Activated naive CD8-positive, alpha-beta T cell treated with anti-CD3 and anti-CD28 coated beads, Interleukin-2, amount 10 ng/mL, durations not matched to agents 7 days and 5 days (primary cell): ENCODE measurements at places on chromosomes 3 and 15.

- peaks cover 44% of the 10 kb centered on the region for H3K36me3 ChIP-seq
- no peak for DNase-seq
- H3K27ac ChIP-seq: no peak overlapping the region
- H3K4me1 ChIP-seq: no peaks in the 10 kb centered on the region
These were observed 28.7 kb downstream of the TRIM69 start for GRCh38 chr15:44765036-44765435.

- H3K36me3 ChIP-seq: no peaks in the 10 kb centered on the region
- peaks cover 19% of the 10 kb centered on the region for H3K4me1 ChIP-seq
- no peak overlapping the region for H3K27ac ChIP-seq
These were observed 4.8 kb downstream of the CX3CR1 start for GRCh38 chr3:39275052-39275451.

GRCh38 chr15:40702077-40702476, 7.1 kb downstream of the RAD51 start:
- peaks cover 27% of the 10 kb centered on the region for H3K4me1 ChIP-seq
- no peak overlapping the region for H3K4me3 ChIP-seq
- H3K36me3 ChIP-seq: peaks cover 29% of the 10 kb centered on the region
- H3K27me3 ChIP-seq: no peaks in the 10 kb centered on the region
- no peak for DNase-seq

GRCh38 chr3:196736670-196737374, 2.8 kb upstream of the PAK2 start:
- peaks cover 26% of the 10 kb centered on the region for H3K36me3 ChIP-seq
- no peak overlapping the region for H3K27ac ChIP-seq
- H3K4me3 ChIP-seq: no peak overlapping the region
- H3K4me1 ChIP-seq: peaks cover 15% of the 10 kb centered on the region

DNA sequence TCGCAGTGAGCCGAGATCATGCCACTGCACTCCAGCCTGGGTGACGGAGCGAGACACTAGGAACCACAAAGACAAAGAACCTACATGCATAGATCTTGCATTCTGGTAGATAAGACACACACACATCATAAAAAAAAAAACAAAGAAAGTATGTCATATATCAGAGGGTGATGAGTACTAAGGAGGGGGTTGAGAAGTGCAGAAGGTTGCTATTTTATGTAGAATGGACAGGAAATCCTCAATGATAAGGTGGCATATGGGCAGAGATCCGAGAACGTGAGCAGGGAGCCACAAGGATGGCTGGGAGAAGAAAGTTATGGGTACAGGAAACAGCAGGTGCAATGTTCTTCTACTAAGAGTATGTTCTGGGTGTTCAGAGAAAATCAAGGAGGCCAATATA, 118.8 kb downstream of the MEX3B start:
- DNase-seq: no peak
- no peak overlapping the region for H3K4me3 ChIP-seq
- H3K4me1 ChIP-seq: no peaks in the 10 kb centered on the region
- no peak overlapping the region for H3K27ac ChIP-seq
- no peaks in the 10 kb centered on the region for H3K36me3 ChIP-seq

DNA sequence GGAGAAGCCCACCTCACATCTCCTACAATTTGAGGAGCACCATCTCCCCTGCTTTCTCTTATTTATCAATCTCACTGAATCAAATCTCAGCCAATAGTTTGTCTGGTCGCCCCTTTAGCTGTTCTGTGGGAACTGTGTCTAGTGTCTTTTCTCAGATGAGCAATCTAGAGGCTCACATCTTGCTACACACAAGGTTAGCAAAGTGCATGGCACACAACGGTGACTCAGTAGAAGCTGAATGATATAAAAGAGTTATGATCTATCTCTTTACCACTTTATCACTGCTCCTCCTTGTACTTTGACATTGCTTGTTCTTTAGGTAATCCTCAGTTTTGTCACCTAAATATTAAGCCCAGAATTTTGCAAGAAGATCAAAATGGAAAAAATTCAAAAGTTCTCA, 16.8 kb upstream of the COLQ start:
- peaks cover 23% of the 10 kb centered on the region for H3K36me3 ChIP-seq
- H3K4me1 ChIP-seq: peaks cover 60% of the 10 kb centered on the region
- H3K27me3 ChIP-seq: no peaks in the 10 kb centered on the region

DNA sequence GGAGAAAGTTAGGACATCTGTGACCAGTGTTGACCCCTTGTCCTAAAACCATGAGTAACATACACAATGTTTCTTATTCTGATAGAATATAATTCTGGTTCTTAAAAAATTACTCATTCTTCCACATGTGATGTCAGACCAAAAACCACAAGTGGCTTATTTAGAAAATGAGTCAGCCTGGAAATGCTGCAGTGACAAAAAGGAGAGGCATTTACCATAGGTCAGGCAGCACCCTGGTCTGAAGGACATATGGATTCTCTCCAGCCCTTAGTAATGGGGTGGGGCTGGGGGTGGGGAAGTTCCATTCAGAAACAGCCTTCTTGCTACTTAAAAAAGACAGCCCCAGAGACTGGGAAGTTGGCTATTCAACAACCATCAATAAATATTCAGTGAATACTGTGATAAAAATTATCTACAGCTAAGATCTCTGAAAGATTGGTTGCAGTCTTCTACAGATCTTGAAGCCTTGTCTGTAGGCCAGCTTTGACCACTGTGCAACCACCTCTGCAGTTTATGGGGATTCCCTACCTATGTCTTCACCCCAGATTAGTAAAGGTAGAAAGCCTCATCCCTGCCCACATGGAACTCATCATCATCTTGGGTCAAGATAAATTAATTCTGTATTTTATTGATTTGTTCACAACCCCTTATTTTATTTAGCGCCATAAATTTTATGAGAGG, 34.9 kb upstream of the TIMP4 start:
- peaks cover 5% of the 10 kb centered on the region for H3K27me3 ChIP-seq
- H3K4me1 ChIP-seq: peaks cover 12% of the 10 kb centered on the region
- H3K4me3 ChIP-seq: no peak overlapping the region
- no peak overlapping the region for H3K27ac ChIP-seq
- no peaks in the 10 kb centered on the region for H3K36me3 ChIP-seq

GRCh38 chr15:49898575-49899283, 220.3 kb downstream of the ATP8B4 start:
- no peaks in the 10 kb centered on the region for H3K4me1 ChIP-seq
- H3K36me3 ChIP-seq: peaks cover 36% of the 10 kb centered on the region
- no peak overlapping the region for H3K4me3 ChIP-seq

GRCh38 chr3:143578810-143579435, 269.3 kb downstream of the SLC9A9 start:
- H3K27me3 ChIP-seq: no peaks in the 10 kb centered on the region
- H3K4me1 ChIP-seq: peaks cover 1% of the 10 kb centered on the region
- no peak for DNase-seq
- no peak overlapping the region for H3K27ac ChIP-seq
- no peak overlapping the region for H3K4me3 ChIP-seq

DNA sequence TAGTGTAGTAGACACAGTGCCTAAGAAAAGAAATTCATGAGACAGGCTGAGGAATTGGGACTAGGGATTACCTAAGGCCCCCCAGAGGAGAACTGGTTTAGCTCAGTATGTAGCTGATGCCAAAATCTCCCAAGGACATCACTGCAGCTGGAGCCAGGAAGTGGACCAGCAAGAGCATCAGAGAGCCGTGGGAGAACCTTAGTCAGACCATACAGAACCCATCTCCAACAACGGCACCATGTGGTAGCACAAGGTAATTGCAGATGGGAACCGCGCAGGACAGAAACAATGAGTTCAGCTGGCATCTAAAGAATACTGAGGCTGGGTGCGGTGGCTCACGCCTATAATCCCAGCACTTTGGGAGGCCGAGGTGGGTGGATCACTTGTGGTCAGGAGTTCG, 81.7 kb downstream of the WNT5A start:
- H3K36me3 ChIP-seq: no peaks in the 10 kb centered on the region
- H3K4me1 ChIP-seq: no peaks in the 10 kb centered on the region
- H3K27me3 ChIP-seq: no peaks in the 10 kb centered on the region
- H3K27ac ChIP-seq: no peak overlapping the region
- H3K4me3 ChIP-seq: no peak overlapping the region

- H3K27me3 ChIP-seq: peaks cover 28% of the 10 kb centered on the region
- no peak for DNase-seq
- no peaks in the 10 kb centered on the region for H3K36me3 ChIP-seq
- H3K4me1 ChIP-seq: no peaks in the 10 kb centered on the region
- no peak overlapping the region for H3K27ac ChIP-seq
These were observed 40.9 kb upstream of the GOLGA8J start for GRCh38 chr15:30041868-30042267.

GRCh38 chr3:126155280-126155640, 25.1 kb downstream of the ALDH1L1 start:
- DNase-seq: no peak
- H3K4me1 ChIP-seq: no peaks in the 10 kb centered on the region
- H3K36me3 ChIP-seq: no peaks in the 10 kb centered on the region
- H3K27me3 ChIP-seq: no peaks in the 10 kb centered on the region
- no peak overlapping the region for H3K4me3 ChIP-seq
- no peak overlapping the region for H3K27ac ChIP-seq

GRCh38 chr3:194996746-194997145, 274.2 kb downstream of the XXYLT1 start:
- no peaks in the 10 kb centered on the region for H3K36me3 ChIP-seq
- H3K27me3 ChIP-seq: peaks cover 20% of the 10 kb centered on the region
- H3K4me1 ChIP-seq: no peaks in the 10 kb centered on the region
- H3K27ac ChIP-seq: no peak overlapping the region

GRCh38 chr15:33956397-33956796, 11.9 kb upstream of the CHRM5 start:
- H3K27me3 ChIP-seq: peaks cover 2% of the 10 kb centered on the region
- H3K4me1 ChIP-seq: no peaks in the 10 kb centered on the region
- no peak for DNase-seq

- H3K4me1 ChIP-seq: peaks cover 53% of the 10 kb centered on the region
- H3K4me3 ChIP-seq: peak overlapping the region; percentile 26
- H3K27ac ChIP-seq: no peak overlapping the region
- no peak for DNase-seq
- peaks cover 9% of the 10 kb centered on the region for H3K36me3 ChIP-seq
These were observed 49.7 kb downstream of the PDE8A start for GRCh38 chr15:85031086-85031943.

DNA sequence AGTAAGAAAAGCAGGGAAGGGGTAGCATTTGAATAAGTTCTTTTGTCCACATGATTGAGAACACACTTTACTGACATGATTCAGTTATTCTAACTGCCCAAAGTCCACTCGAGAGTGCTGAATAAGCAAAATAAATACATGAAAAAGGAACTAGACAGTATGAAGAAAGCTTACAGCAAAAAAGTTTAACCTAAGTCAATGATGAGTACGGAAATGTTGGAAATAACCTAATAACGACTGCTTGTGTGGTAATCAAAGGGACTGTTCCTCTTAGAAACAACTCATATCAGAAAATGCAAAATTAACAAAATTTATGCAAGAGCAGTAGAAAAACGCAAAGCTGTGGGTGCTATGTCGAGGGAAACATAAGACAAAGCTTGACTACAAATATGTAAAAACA, 36.6 kb downstream of the DMXL2 start:
- no peak overlapping the region for H3K4me3 ChIP-seq
- H3K36me3 ChIP-seq: peaks cover 5% of the 10 kb centered on the region
- no peak overlapping the region for H3K27ac ChIP-seq
- no peak for DNase-seq
- H3K4me1 ChIP-seq: no peaks in the 10 kb centered on the region

- no peak overlapping the region for H3K27ac ChIP-seq
- H3K4me1 ChIP-seq: peaks cover 7% of the 10 kb centered on the region
- no peak for DNase-seq
- peaks cover 17% of the 10 kb centered on the region for H3K27me3 ChIP-seq
These were observed 18.0 kb downstream of the CLDN11 start for GRCh38 chr3:170436697-170437096.

- no peak overlapping the region for H3K27ac ChIP-seq
- DNase-seq: no peak
- H3K4me3 ChIP-seq: no peak overlapping the region
- peaks cover 48% of the 10 kb centered on the region for H3K27me3 ChIP-seq
These were observed 18.1 kb downstream of the CX3CR1 start for GRCh38 chr3:39261726-39262125.
